ENCODE measurements at places on chromosomes 7 and 10.

GRCh38 chr7:16741676-16742075, 11.9 kb upstream of the TSPAN13 start:
- DNase-seq, result no peak

DNA sequence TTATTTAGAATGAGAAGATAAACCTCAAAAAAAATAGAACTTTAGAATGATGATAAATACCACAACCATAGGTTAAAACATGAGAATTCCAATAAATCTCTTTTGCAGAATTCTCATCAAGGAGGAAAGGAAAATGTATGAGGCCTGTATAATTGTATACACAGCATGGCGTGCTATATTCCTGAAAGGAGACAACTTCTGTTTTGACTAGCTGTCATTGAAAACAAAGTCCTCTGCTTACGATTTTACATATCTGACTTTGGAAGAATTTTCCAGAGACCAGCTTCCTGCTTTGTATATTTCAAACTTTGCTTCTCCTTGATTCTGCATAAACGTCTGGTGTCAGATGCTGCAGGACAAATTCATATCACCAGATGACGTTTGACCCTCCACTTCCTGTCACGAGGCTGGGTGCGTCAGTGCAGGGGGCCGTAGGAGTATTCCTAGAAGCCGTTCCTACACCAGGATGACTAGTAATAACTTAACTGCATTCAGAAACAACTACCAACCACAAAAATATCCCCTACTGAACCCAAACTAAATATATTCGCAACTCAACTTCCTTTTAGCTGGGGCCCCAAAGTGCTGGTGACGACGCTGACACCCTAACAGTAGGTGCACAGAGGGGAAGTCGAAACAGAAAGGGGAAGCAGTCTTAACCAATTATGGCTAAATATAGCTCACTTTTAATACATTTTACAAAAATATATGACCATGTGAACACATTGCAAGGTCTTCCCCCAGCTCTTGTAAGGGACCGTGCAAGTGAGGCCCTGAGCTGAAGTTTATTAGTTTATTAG, 178.6 kb upstream of the INHBA start:
- DNase-seq, result no peak

- no peak for DNase-seq
Measured at GRCh38 chr10:127100983-127101615, 95.3 kb downstream of the INSYN2A start.

- DNase-seq, result no peak
Measured at GRCh38 chr10:71816936-71817618, 34.0 kb downstream of the PSAP start.

DNA sequence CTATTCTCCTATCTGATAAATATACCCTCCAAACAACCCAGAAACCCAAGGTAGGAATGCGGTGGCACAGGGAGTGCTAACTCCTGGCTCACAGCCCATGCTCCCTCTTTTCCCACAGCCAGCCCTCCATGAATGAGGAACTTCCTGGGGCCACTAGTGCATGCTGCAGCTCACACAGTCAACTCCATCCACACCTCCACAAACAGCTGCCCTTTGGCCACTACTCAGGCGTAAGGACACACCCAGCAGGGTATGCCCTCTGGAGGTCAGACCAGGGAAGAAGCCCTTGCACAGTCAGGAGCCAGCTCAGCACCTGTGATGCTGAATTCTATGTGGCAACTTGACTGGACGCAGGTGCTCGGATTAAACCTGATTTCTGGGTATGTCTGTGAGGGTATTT, 85.2 kb upstream of the PIK3CG start:
- no peak for DNase-seq

DNA sequence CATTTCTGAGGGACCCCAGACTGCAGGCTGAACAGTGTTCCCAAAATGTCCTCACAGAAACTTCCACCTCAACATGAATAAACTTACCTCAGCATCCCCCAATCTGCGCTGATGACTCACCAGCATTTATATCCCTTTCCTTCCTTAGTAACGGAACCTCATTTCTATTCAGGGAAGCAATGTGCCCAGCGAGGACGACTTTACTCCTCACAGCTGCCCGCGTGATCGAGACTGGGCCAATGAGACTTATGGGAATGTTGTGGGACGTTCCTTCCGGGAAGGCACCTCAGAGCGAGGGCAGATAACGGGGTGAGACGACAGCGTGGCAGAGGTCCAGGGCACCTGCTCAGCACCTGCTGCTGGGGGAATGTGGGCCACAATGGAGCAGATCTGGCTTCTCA, 73.1 kb upstream of the CAMK2B start:
- DNase-seq, result no peak

GRCh38 chr7:8134089-8134733, 127.8 kb downstream of the ICA1 start:
- DNase-seq, result no peak

- no peak for DNase-seq
Measured at GRCh38 chr10:100625816-100626215, 90.1 kb downstream of the HIF1AN start.

DNA sequence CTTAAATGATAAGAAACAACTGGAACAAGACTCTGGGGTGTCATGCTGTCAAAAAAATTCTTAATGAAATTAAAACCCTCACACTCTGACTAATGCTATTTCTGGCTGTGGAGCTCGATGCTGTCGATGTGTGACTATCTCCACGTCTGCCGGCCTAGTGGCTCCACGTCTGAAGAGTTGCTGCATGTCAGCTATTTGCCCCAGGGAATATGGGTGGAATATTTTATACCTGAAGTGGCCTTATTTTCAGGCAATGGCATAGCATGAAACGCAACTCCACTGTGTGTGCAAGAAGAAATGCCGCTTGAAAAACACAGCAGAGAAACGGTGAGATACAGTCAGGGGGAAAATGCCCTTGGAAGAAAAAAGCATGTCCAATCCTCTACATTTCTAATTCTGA, 50.9 kb upstream of the MGMT start:
- no peak for DNase-seq

DNA sequence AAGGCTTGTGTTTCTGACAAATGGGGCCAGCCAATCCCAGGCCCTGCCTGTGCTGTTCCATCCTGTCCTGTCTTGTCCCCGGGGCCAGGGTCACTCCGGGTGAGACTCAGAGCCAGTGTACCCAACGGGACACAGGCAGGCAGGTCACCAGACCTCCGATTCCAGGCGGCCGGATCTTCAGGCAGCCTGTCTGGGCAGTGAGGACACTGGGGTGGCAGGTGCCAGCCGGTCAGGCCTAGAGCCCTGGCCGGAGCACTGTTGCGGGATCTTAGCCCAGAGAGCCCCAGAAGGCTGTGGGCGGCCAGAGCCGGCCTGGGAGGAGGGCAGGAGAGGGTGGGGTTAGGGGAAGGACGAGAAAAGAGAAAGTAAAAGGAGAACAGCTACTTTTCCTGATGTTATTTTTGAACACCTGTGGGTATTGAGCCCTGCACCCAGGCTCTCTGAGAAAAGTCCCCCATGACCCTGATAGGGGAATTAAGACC, 134.3 kb upstream of the TNRC18 start:
- no peak for DNase-seq

GRCh38 chr7:150744041-150744656, 6.9 kb downstream of the GIMAP5 start:
- no peak for DNase-seq

All from fibroblast of upper back skin (primary cell).